ENCODE measurements at places on chromosomes 13 and 19.

- DNase-seq, result peak; percentile 6
These were observed 56.5 kb downstream of the VAV1 start for GRCh38 chr19:6828698-6829633.

DNA sequence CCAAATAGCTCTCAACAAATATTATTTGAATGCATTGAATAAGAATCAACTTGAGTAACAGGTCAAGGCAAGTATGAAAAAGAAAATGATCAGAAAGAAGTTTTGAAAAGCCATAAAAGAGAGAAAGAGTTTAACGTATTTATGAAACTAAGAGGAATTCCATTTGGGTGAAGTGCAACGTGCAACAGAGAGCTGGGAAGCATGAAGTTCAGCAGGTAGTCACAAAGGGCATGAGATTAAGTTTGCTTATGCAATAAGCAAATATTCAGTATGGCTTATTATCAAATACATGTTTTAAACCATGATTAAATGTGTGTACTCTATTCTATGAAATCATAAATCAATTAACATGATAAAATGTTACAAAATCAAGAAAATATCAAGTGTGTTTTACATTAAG, 62.7 kb upstream of the PCDH17 start:
- DNase-seq, result no peak

DNA sequence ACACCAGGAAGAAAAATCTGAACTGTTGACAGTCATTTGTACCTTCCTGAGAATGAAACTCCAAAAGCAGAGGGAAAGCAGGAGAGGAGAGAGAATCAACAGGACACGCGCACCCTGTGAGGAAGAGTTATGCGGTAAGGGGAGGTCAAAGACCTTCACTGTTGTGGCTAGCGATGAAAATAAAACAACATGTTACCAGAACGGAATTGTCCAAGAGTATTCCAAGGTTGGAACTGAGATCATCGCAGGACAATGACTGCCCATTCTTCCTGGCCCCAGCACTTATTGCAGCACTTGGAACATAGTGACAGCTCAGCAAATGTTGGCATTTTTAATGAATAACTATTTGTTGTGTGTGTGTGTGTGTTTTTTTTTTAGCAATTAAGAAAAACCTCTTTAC, 176.0 kb upstream of the TSC22D1 start:
- DNase-seq, result no peak

GRCh38 chr19:53915000-53915399, 5.9 kb downstream of the CACNG7 start:
- no peak for DNase-seq

DNA sequence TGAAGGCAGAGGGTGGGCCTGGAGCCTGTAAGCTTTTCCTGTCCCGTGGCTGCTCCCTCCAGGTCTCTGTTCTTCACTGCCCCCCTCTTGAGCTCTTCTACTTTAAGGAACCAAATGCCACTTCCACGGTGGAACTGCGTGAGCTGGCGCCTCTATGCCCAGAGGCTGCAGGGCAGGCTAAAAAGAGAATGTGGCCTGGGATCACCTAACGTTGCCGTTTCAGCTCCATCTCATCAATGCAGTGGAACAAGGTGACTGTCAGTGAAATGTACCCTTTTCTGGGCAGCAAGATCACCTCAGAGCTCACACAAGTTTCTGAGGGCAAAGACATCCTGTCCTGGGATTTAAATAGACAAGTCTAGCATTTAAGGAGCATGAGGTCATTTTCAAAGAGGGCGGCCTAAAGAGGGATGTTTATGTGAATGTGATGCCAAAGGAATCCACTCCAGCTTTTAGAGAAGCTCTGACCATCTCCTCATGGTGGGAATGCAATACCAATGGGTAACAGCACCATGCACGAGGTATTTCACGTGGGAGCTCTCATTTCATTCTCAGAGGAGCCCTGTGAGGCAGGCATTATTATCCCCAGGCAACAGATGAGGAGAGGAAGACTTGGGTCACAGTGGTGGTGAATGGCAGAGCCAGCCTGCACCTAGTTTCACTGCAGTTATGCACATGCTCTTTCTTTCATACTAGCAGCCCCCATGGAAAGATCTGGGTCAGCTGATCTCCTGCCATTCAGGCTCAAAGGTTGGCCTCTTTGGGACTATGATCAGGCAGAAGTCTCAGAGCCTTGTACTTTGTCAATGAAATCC, 39.3 kb downstream of the RGCC start:
- no peak for DNase-seq

DNA sequence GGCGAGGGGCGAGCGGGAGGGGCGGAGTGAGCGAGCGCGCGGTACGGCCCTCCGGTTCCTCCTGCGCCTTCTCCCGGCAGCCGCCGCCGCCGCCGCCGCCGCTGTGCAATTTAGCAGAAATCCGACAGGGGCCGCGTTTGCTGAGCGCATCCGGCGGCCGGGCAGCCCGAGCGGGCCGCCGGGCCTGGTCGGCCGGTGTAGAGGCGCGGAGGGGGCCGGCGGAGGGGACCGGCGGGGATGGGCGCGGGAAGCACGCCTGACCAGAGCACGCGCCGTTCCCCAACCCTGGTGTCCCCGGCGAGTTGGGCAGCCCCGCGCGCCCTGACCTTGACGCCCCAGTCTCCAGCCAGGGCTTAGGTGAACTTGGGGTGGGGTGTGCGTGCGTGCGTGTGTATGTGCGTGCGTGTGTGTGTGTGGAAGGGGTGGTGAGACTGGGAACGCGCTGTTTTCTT, 144.5 kb upstream of the ZNF536 start:
- DNase-seq, result no peak

- no peak for DNase-seq
These were observed 98.2 kb downstream of the RBM26 start for GRCh38 chr13:79307866-79308298.

DNA sequence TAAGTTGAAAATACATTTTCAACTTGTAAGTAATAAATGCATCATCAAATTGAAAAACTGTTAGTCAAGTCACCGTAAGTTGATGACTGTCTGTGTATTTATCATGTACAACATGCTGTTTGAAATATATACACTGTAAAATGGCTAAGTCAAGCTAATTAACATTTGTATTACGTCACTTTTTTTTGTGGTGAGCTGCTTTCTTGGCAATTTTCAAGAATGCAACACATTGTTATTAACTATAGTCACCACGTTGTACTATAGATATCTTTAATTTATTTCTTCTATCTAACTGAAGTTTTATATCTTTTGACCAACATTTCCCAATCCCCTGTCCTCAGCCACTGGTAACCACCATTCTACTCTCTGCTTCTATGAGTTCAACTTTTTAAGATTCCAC, 57.0 kb downstream of the RBM26 start:
- DNase-seq, result no peak

DNA sequence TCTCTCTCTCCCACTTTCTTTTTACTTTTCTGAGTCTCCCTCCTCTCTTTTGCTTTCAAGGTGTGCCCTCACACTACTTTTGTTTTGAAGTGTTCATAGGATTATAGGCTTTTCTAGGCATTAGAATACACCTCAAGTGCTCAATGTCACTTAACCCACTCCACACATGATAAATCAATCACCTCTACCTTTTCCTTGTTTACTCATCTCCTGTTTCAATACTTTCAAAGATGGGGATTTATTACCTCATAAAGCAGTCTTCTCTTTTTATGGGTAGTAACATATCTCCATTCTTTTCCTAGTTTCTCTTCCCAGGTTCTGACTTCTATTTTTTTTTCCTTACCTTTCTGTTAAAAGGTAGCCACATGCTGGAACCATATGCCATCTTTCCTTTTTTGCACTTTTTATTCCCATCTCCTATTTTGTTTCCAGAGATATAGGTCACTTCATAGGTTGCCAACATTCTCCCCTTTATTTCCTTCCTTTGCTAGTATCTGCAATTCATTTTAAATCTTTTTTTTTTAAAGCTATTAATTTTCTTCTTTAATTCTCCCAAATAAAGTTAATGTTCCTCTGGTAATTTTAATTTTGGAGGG, 137.6 kb upstream of the SLC10A2 start:
- no peak for DNase-seq

DNA sequence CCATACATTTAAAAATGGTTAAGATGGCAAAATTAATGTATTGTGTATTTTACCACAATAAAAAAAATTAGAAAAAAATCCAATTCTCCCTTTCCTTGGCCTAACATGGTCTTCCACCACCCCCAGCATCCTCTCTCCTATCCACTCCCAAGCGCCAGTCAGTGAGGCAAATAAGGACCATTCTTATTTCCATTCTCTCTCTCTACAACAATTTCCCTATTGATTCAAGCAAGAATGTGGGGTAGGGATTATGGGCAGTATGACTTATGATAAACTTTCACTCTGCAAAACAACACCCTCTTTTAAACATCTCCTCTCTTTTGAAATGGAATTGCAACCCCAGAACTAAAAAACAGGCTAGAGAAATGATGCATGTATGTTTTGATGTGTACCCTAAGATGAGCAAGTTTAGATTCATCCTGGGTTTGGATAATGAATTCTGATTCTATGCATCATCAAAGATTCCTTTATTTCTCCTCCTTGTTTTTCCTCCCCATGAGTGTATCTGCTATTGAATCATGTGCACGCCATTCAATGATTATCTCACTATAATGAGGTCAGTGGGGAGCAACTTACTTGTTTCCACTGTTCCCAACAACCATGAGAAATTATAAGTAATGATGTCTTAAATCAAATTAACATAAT, 3.5 kb downstream of the STARD13 start:
- no peak for DNase-seq

GRCh38 chr19:45693106-45693788, 781 bp downstream of the QPCTL start:
- peak; percentile 82 for DNase-seq

GRCh38 chr13:103908911-103909310, 842.7 kb upstream of the SLC10A2 start:
- DNase-seq, result no peak

GRCh38 chr19:49677231-49677900, at the start of gene PRMT1:
Gene PRMT1, plus strand, starts transcription at chr19:49677271. Its CDS starts 10 bp downstream, at chr19:49677281.
- no peak for DNase-seq

- DNase-seq, result no peak
These were observed 45.1 kb upstream of the FARP1 start for GRCh38 chr13:98097749-98098148.

- DNase-seq, result no peak
These were observed 264.9 kb downstream of the UQCRFS1 start for GRCh38 chr19:28948026-28948425.

DNA sequence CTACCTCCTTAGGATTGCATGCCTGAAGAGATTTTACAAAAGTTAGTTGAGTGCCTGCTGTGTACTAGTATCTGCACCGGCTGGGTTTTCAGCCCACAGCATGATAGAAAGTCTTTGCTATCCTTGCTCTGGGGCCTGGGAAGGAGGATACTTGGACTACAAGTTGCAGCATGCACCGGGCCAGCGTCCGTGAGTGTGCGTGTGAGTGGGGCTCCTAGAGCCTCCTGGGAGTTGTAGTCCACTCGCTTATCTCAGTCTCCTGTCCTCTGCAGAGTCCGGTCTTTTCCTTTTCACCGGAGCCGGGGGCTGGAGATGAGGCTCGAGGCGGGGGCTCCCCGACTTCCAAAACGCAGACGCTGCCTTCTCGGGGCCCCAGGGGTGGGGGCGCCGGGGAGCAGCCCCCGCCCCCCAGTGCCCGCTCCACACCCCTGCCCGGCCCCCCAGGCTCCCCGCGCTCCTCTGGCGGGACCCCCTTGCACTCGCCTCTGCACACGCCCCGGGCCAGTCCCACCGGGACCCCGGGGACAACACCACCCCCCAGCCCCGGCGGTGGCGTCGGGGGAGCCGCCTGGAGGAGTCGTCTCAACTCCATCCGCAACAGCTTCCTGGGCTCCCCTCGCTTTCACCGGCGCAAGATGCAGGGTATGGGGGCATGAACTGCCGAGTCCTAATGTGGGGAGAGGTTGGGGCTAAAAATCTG, 20.6 kb downstream of the BRSK1 start:
- peak; percentile 24 for DNase-seq

DNA sequence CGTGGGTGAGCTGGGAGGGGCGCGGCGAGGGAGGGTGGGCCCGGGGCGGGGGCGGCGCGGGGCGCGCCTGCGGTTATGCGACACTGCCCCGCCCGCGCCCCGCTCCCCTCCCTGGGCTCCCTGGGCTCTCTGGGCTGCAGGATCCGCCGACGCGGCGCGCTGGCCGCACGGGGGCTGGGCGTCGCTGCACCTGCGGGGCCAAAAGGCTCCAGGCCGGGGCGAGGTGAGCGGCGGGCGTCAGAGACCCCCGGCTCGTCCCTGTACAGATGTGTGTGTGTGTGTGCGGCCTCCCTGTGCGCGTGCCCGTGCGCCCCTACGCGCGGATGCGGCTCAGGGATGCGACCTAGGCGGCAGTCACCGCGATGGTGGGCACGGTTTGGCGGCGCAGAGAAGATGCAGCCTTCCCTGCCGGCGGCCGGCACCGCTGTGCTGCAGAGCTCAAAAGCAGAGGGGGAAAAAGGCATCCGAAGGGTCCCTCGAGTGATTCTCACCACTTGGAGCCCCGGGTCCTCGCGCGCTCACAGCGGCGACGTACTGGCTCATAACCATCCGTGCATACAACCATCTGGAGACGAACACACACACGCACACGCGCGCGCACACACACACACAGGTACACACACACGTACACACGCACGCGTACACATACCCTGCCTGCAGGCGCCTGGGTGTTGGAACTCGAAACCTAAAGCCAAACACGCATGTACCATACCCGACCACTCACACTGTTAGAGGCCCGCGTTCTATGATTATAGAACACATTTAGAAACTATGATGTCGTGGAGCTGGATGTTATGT, 709 bp downstream of the ATP8A2 start:
- DNase-seq, result no peak

DNA sequence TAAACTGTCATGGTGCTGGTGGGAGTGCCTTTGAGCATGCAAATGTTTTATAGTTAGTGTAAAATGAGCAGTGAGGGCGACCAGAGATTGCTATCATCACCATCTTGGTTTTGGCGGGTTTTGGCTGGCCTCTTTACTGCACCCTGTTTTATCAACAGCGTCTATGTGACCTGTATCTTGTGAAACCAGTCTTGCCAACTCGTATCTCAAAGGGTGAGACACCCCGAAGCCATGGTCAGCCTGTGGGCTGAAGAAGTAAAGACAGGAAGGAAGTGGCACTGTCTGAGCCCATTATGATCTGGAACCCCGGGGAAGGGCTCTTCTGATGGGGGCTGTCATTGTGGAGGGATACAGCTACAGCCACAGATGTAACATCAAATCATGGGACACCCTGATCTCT, 81.5 kb upstream of the FAM216B start:
- no peak for DNase-seq

DNA sequence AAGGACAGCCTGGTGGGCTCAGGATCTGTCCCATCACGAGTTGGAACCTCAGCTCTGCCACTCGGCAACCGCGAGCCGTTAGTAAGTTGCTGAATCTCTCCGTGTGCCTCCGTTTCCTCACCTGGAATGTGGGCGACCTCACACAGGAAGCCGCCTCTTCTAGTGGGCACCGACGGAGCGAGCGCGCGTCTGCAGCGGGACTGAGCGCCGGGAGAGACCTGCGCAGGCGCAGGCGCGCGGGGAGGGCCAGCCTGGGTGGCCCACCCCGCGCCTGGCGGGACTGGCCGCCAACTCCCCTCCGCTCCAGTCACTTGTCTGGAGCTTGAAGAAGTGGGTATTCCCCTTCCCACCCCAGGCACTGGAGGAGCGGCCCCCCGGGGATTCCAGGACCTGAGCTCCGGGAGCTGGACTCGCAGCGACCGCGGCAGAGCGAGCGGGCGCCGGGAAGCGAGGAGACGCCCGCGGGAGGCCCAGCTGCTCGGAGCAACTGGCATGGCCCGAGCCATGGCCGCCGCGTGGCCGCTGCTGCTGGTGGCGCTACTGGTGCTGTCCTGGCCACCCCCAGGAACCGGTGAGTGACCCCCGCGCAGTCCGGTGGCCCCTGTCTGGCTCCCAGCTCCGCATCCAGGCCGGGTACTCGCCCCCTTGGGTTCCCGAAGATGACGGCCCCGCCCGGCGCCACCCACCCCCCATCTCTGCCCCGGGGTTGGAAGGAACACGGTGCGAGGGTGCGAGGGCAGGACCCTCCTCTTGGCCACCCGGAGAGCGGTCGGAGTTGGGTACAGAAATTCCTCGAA, at the start of gene PVR:
TSS of gene PVR (plus strand) at position 306 of the 797 bp plus-strand sequence. CDS start at position 493, 187 bp downstream.
- peak; percentile 8 for DNase-seq

Measured in stimulated activated CD4-positive, alpha-beta T cell treated with anti-CD3 and anti-CD28 coated beads, Interleukin-12 subunit alpha, Interleukin-12 subunit beta, amount 100 ng/mL, for 24 hours (primary cell).